NCI-H187 treated with DMSO at 0.1 percent for 48 hours (cell line): ENCODE measurements at places on chromosomes 2 and 18.
A peak's percentile ranks its signal among the peaks of the same experiment; 100 is the strongest.

GRCh38 chr2:190553254-190553653 lies 18.7 kb upstream of the NEMP2 start:
- DNase-seq = peak; percentile 84

GRCh38 chr2:127305990-127306585 lies 12.1 kb upstream of the ERCC3 start:
- DNase-seq = no peak

- no peak for DNase-seq
These were observed 429.5 kb downstream of the ZNF521 start for GRCh38 chr18:24922491-24922890.

DNA sequence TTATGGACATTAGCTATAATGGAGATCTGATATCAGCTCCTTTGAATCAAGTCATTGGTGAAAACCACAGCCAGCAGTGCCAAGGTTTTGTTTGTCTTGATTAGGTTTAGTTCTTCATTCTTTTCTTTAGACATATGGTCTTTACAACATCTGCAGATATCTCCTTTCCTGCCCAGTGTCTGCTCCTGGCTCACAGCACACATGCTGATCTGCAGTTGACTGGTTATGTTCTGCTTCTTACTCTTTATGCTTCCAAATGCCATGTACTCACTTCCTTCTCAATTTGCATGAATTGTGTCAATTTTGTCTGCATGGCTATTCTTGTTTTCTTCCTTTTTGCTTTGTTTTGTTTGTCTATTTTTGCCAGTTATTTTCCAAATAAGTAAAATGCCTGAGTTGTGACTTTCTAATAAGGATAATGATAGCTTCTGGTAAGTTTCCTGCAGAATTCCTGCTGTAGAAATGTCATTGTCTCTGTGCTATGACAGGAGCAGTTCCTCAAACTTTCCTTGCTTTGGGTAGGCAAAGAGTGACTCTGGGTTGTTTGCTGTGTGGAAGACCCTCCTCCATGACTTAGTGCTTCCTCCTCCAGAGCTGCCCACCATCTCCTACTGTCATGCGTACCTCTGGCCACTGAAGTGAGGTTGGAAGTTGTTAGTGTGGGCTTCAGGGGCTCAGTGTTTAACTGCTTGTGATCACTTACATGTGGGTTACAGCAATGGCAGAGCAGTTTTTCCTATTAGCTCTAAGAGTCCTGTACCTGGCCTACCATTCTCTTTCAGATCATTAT lies 8.2 kb downstream of the ARHGAP25 start:
- DNase-seq = no peak

- DNase-seq = no peak
These were observed 187.1 kb upstream of the PIK3C3 start for GRCh38 chr18:41767960-41768359.

DNA sequence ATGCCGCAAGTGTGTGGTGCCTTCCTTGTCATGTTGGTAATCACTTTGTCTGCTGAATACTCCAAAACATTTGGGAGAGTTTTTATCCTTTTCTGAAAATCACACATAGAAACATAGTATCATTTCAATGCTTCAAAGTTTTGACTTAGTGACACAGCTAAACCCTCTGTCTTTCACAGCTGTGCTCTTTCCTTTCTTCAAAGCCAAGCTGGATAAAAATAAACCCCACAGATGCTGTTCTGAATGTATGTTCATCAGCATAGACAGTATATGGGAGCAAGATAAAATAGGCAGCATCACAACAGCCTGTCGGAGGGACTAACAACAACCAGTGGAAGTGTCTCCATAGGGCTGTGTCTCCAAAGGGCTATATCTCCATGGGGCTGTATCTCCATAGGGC lies 331.3 kb upstream of the DCC start:
- DNase-seq = no peak

GRCh38 chr2:188976545-188977268 lies 2.5 kb downstream of the COL3A1 start:
- no peak for DNase-seq

DNA sequence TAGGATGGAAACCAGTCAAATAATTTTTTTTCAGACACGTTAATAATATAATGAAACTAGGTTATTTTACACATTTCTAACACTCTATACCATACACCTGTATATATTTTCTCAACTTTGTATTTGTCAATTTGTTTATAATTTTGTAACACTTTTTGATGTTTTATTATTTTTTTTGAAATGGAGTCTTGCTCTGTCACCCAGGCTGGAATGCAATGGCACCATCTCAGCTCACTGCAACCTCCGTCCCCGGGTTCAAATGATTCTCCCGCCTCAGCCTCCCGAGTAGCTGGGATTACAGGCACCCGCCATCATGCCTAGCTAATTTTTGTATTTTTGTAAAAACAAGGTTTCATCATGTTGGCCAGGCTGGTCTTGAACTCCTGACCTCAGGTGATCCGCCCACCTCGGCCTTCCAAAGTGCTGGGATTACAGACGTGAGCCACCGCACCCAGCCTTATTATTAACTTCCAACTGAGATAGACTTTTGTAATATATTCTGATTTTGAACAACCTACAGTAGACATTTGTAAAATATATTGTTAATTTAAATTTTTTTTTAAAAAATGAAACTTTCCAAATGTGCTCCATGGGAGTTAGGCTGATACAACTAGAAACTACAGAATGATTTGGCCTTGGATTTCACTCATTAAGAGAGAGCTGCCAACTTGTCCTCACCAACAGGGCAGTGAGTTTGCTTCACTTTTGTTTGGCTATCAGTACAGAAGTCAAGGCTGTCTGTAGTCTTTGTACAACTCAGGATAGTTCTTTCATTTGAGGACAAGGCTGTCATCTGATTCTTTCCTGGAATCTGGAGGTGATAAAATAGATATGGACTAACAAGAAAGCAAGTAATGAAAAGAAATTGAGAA lies 33.9 kb upstream of the COBLL1 start:
- DNase-seq = no peak

DNA sequence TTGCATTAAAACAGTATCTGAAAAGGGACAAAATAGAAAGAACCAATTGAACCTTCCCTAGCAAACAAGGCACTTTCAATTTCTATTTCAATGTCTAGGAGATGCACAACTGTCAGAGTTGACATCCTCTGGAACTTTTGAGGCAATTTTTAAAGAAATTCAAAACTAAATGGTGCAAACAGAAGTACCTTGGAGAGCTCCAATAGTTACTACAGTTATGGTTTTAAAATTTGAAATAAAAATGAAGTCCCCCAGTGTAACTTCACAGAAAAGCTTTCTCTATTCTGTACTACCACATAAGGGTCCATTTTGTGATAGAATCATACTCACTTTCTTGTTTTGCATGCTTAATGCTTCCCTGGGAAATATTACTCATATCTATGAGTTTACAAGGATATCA lies 162.1 kb downstream of the KCNH7 start:
- no peak for DNase-seq

GRCh38 chr18:52700816-52701215 lies 360.8 kb downstream of the DCC start:
- DNase-seq = no peak

DNA sequence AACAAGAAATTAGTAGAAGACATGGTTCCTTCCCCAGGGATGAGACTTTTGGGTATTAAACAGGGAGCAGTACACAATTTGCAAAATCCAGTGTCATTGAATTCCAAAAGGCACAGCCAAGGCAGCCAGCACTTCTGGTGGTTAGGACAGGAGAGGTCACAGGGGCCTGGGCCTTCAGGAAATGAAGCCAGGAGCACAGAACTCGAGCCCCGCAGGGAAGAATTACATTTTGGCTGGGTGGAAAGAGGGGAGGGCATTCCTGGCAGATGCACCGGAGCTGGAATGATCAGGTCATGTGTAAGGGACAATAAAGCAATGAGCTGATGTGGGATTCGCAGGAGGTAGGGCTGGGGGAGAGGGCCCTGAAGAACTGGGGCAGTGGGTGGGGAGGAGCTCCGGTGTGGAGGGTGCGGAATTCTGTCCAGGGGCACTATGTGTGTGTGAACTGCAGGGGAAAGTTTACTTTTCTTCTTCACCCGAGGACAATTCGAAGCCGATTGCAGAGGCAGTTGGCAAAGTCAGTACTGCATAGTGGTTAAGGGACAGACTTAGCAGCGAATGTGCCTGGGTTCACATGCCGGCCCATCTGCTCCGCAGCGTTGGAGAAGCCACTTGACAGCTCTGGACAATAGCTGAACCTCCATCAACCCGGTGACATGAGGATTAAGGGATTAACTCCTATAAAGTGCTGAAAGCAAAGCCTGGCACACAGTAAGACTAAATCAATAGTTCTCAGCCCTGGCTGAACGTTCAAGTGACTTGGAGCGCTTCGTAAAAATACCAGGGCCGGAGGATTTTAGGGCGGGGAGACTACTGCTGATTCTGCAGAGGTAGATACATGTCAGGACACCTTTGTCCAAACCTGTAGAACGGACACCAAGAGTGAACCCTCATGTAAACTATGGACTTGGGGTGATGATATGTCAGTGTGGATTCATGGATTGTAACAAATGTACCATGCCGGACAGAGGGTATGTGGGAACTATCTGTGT lies 36.4 kb downstream of the ALPK2 start:
- DNase-seq = no peak

- no peak for DNase-seq
These were observed 244.6 kb upstream of the ACVR2A start for GRCh38 chr2:147600223-147600622.

DNA sequence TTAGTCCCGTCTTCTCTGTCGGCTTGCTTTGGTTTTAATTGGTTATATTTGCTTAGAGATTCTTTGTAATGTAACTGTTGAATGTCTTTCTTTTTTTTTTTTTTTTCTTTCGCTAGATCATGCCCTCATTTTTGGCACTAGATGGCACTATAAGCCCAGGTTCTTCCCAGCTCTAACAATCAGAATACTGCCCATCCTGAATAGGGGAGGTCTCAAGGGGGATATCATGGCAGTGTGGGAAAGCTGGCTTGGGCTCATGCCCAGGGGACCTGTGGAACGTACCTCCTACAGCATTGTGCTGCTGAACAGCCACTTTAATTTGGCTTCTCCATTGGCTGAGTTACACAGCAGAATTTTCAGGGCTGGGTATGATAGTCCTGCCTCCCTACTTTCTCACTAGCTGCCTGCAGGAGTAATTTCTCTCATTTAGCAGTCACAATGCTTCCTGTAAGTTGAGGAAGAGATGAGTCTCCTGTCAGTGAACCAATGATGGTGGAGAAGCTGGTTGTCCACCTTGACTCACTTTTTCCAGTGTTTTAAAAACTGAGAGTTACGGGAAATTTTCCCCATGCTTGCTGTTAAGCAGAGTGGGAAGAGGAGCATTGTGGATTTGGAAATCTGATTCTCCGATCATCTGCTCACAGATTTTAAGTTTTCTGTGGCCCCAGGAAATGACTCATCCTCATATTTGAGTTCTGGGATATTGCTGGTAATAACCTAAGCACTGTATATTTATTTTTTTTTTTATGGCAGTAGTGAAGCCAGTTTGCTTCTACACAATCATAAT lies 47.2 kb downstream of the RAD51AP2 start:
- no peak for DNase-seq

- DNase-seq = no peak
These were observed 33.1 kb downstream of the ADRA2B start for GRCh38 chr2:96083064-96083939.

- no peak for DNase-seq
These were observed 88.7 kb downstream of the DYM start for GRCh38 chr18:49371786-49372185.

DNA sequence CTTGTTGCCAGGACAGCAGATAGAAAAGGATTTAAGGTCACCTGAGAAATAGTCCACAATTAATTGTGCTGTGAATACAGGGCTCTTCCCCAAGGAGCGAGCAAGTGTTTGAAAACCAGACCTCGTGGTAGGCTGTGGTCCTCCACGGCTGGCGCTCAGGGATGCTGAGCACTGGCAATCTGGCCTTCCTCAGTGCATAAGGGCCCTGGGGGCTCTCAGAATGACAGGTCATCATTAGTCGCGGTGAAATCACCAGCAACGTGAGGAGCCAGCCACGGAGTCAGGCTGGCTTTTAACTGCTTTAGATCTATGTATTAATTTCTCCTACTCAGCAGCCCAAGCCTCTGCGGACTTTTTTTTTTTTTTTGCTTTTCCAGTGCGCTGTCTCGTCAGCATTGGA lies 148.5 kb downstream of the FHOD3 start:
- DNase-seq = no peak

DNA sequence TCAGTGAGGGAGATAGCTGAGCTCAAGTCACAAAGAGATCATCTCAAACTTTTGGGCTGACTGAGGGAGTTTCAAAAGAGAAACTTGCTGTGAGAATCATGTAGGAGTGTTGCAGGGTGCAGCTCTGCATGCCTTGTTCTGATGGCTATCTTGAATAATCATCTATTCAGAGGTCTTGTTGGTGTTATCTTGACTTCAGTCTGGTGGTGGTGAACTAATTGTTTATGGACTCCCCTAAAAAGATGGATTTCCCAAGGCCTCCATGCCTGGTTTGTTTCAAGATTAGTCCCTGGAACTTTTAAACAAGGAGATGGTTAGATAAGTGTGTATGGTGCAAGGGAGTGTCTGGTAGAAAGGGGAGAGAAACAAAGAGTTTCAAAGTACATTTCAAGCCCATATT lies 29.8 kb downstream of the SLC39A6 start:
- no peak for DNase-seq

DNA sequence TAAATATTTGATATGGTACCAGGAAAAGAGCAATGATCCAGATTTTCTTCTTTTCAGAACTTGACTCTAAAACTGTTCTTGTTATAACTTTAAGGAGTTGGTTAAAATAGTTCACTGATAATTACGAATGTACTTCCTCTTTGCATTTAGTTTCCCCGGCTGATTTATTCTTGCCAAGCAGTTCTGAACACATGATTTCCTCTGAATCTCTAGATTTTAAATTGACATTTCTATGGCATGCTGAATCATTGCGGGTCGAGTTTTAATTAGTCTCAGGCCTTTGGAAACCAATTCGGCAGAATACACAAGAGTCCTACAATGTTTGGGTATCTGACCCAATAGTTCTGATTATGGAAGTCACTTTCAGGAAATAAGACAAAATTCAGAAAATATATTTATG lies 37.3 kb upstream of the DNAH7 start:
- DNase-seq = no peak

- DNase-seq = no peak
These were observed 198.2 kb downstream of the PRKCE start for GRCh38 chr2:45849491-45850283.

DNA sequence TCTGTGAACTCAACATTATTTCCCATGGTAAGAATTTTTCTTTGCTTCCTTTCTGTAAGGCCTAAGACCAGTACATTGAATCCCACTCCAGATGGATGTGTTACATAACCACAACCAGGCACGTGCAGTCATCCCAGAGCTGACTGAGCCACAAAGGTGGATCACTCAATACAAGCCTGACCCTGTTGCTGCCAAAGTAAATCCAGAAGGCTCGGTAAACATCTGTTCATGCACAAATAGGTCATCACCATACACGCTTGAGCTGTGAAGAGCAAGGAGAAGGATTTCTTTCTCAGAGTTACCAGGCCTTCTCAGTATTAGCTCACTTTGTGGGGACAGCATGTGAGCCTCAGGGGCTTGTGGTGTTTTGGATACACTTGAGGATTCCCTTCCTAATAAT lies 791.4 kb upstream of the FANCL start:
- DNase-seq = peak; percentile 37

DNA sequence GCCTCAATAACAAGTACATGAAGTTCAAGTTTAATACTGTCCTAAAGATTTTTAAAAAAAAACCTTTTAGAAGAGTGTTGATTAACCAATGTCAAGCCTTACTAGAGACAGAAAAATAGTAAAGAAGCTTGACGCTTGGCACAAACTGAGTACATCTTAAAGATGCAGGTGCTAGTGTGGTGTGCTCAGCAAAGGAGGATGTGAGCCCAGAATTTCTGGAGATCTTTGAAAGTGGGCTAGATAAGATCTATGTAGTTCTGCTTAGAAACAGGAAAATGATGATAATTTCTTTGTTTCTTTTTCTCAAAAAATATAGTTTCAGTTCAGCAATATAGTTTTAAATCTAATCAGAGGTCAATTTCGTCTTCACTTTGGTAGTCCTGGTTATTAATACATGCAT lies 118.3 kb upstream of the KLHL14 start:
- DNase-seq = no peak
